Activated naive CD4-positive, alpha-beta T cell (primary cell): ENCODE measurements at places on chromosomes 16 and 17.

DNA sequence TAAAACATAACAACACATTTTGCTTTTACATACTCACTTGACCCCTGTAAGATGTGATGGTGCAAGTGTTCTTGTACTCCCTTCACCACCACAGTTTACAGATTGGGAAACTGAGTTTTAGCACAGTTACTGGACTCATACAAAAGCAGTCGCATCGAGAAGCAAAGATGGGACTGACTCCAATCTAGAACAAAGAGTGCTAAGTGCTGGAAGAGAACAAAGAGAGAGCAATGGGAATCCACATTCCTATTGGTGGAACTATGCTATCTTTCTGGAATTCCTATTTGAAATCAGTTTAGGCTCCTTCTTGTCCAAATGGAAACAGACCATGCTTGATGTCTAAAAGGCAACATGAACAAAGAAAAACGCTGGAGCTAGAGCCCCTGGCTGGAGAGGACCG is 9.1 kb downstream of the TOM1L2 start:
- DNase-seq, result no peak

DNA sequence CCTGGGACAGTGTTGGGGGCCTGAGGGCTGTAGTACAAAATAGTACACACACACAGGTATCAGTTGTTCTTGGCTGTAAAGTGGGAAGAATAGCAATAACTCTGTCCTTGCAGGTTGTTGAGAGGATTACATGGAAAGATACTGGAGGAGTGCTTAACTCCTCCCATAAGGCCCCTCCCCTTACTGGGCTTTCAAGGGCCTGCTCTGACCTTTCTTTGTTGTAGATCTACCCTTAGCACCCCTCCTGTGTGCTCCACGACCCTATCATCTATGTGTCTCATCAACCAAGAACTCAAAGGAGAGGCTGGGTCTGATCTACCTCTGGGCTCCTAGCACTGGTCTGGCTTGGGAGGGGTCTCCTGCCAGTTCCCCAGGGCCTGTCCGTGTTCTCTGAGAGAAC is 8.3 kb upstream of the EDC4 start:
- no peak for DNase-seq

GRCh38 chr17:41731836-41732235 is 2.6 kb downstream of the HAP1 start:
- DNase-seq, result no peak

DNA sequence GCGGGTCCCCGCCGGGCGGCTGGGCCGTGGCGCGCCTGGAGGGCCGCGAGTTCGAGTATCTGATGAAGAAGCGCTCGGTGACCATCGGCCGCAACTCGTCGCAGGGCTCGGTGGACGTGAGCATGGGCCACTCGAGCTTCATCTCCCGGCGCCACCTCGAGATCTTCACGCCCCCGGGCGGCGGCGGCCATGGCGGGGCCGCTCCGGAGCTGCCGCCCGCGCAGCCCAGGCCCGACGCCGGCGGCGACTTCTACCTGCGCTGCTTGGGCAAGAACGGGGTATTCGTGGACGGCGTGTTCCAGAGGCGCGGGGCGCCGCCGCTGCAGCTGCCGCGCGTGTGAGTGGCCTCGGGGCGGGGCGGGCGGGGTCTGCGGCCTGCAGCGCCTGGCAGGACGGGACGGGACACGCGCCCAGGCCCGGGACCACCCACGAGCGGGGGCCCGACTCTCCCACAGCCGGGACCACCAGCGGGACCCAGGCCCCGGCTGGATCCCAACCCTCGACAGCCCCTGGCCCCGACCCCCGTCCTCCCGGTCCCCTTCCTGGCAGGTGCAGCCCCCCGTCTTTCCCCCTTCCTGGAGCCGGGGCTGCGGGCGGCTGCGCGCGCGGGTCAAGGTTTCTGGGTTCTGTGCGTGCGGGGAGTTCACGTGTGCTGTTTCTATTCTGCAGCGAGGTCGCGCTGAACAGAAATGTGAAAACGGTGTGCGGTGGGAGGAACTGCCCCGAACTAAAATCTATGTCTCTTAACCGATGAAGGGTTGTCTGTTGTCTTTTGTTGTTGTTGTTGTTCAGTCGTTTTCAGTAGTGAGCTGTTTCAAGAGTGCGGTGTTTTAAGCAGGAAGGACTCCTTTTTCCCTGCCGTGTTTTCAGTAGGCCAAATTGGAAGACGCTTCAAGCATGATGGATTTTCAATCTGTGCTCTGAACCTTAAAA is 705 bp downstream of the FOXK2 start:
- DNase-seq, result peak; percentile 4

DNA sequence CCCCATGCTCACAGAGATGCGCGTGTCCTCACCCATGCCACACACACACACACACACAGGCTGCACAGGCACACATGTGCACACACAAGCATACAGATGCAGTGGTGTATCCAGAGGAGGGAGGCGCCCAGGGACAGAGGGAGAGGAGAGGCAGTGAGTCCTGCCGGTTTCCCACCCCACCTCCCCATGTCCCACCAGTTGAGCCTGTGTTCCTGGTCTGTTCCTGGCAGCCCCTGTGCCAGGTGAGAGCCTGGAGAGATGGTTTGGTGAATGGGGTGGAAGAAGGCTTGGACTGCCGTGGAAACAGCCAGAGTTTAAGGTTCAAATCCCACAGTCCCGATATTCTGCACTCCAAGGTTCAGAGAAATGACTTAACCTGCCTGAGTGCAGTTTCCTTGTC is 10.2 kb upstream of the FADS6 start:
- DNase-seq, result no peak

- no peak for DNase-seq
Observed at GRCh38 chr17:6276711-6277110, 158.2 kb downstream of the AIPL1 start.

DNA sequence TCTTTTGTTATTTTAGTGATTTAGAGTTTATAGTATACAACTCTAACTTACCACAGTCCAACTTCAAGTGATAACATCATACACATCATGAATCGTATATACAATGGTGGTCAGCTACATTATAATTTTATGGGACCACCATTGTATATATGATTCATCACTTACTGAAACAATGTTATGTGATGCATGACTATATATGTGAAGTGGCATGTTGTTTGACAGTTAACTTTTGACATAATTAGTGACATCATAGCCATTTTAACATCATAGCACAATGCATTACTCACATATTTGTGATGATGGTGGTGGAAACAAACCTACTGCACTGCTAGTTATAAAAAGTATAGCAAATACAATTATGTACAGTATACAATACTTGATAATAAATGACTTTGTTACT is 21.9 kb downstream of the DYNLL2 start:
- no peak for DNase-seq

GRCh38 chr16:74756203-74756602 is 18.4 kb downstream of the FA2H start:
- DNase-seq, result no peak

DNA sequence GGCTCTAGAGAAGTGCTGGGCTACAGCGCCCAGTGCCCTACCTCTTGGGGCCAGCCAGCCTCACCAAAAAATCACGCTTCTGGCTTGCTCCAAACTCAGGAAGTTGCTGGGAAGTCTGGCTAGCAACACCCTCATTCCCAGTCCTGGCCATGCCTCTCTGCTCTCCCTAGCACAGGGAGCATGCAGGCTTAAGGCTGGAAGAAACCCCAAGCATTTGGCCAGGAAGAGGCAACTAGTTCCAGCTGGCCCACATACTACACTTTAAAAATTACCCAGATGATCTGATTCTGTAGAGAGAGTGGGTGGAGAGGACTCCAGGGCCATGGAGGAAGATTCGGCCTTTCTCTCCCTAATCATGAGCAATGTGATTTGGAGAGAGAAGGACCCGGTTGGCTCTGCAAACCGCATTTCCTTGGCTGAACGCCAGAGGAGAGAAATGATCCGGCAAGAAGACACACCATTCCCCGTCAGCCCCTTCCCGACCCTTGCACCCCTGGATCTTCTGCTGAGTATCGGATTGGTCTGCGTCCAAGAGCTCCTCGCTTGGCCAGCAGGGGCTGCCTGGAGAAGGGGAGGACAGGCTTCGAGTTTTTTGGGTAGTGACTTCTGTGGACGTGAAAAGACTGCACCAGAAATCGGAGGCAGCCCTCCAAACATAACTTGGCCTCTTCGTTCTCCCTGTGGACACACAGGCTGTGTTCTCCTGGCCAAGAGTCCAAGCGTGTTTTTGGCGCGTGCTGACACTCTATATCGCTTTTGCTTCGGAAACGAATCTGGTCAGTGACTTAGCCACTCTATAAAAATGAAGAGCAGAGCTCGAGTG is 406.3 kb downstream of the WWOX start:
- DNase-seq, result no peak

DNA sequence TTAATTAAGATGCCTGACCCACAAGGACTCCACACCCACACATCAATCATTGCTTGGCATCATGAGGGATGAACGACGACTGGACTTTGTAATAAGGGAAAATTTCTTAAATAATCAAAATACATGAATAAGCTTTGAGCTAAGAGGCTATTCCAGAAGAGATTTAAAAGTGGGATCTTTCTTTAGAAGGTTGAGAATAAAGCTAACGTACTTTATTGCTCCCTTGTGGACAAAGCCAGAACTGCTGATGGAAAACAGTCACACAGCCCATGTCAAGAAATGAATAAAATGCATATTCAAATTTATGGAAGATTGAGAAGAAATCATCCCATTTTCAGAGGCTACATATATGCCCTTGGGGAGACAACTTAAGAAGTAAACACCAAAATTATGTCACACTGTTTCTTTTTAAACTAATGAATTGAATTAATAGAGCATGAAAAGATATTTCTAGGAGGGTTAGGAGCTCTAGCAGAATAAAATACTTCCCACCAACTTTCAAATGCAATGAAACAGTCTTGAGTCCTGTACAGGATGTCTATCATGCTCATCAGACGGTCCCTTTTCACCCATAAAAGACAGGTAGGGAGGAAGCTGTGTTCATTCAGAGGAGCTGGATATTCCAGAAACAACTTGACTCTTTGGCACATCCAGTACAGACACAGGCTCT is 60.2 kb upstream of the PHOSPHO1 start:
- DNase-seq, result no peak
